K562 (cell line): ENCODE measurements at places on chromosomes 16 and 17.

DNA sequence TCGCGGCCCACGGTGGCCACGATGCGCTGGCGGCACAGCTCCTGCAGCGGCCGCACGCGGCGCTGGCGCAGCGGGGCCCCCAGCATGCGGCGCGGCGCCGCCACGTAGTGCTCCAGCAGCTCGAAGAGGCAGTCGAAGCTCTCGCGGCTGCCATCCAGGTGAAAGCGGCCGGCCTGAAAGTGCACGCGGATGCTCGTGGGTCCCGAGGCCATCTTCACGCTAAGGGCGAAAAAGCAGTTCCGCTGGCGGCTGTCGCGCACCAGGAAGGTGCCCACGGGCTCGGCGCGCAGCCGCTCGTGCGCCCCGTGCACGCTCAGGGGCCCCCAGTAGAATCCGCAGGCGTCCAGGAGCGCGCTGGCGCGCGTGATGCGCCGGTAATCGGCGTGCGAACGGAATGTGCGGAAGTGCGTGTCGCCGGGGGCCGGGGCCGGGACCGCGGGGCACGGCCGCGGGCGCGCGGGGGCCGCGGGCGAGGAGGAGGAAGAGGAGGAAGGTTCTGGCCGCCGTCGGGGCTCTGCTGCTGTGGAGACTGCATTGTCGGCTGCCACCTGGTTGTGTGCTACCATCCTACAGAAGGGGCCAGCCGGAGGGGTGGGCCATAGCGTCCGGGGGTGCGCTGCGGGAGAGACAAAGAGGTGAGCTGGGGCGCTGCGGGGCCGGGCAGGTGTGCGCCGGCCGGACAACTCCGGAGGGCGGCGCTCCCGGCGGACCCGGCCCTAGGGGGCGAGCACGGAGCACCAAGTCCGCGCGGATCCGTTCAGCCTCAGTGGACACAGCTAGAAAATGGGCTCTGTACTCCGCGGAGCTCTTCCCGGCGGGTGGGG is 879 bp downstream of the SOCS1 start:
- peak; percentile 75 for DNase-seq

- no peak for DNase-seq
Measured at GRCh38 chr17:66337268-66337667, 34.9 kb downstream of the PRKCA start.

- DNase-seq: no peak
Measured at GRCh38 chr16:75377729-75378386, 55.4 kb downstream of the CFDP1 start.

DNA sequence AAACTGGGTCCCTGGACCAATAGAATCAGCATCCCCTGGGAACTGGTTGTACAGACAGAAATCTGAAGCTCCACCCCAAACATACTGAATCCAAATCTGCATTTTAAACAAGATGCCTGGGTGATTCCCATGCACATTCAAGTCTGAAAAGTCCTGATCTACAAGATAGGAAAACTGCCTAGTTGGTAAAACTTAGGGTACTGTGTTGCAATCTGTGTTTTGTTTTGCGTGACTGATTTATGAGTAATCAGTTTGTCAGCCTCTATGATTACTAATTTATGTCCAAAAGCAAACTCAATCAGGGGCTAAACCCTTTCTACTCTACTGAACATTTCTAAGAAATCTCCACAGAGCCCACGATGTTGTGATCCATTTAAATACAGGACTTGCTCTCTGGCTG is 103.8 kb downstream of the YPEL2 start:
- DNase-seq: no peak

DNA sequence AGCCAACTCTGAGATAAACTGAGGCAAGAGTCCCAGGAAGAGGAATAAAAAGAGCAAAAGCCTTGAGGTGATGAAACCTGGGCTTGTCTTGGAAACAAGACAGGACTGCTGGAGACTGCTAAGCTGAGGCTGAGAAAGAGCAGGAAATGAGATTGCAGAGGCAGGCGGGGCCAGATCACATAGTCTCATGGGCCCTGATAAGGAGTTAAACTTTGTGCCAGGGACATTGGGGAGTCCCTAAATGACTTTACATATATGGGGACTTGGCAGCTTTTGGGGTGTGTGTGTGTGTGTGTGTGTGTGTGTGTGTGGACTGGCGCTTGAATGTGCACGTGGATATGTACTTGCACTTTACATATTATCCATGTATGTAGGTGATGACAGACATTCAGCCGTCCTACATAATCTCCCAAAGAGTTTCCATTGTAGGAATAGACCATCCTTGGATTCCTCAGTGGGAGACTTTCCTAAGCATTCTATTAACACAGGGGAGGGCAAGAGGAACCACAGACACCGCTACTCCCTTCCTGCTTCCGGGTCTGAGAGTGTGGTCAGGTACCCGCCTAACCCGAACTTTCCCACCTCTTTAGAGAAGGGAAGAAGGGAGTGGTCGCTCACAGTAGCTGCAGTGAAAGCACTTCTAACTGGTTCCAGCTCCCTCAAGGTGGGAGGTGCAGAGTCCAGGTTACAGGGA is 123.1 kb downstream of the LYRM1 start:
- DNase-seq: no peak

DNA sequence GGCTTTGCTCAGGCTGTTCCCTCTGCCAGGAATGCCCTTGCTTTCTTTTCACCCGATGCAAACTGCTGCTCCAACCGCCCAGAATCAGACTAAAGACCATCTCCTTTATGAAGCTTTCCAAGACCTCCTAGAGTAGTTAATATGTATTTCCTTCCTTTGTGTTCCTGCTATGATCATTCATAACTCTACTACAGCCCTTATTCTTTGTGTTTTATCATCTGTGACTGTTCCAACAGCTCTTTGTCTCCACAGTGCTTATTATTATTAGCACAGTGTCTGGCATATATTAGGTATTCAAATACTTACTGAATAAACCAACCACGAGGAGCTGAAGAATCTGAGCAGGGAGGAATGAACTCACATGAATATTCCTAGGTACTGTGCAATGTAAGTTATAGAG is 7.6 kb downstream of the PSME3IP1 start:
- no peak for DNase-seq

GRCh38 chr17:41524261-41524660 is 3.8 kb downstream of the KRT19 start:
- no peak for DNase-seq

DNA sequence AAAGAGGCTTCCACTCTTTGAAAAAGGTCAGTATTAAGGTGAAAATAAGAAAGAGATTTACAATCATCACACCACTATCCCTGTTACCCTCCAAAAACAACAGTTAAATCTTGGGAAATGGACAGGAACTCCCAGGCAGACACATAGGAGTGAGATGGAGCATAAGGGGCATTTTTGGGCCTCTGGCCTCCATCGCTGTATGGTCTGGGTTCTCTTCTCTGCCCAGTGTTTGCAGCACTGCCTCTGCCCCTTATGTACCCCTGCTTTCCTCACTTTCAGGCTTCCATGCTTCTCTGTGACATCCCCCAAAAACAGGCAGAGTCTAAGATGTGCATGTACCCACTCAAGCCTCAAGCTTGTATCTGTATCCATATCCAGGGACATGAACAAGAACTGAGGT is 630 bp upstream of the HOXB2 start:
- peak; percentile 45 for DNase-seq

DNA sequence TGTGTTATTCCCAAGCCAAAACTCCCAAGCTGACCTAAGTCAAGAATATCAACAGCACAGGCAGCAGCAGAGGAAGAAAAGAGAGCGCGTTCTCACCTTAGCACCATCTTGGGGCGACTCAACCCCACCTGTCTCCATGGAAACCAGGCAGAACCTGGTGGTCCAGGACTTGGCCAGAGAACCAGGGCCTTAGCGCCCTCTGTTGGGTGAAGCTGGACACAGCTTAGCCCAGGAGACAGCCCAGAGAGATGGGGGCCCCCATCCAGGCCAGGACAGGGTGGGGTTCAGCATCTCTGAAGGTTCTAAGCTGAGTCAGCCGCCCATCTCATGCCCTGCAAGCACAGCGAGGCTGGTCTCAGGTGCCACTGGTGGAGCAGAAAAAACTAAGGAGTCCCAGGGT is 60.1 kb upstream of the TMEM132E start:
- DNase-seq: peak; percentile 57

GRCh38 chr16:22624800-22625533 is 114.3 kb downstream of the NPIPB5 start:
- no peak for DNase-seq

GRCh38 chr16:81692021-81692420 is 87.1 kb upstream of the PLCG2 start:
- no peak for DNase-seq

- DNase-seq: peak; percentile 78
Measured at GRCh38 chr17:59004338-59005111, 102.2 kb downstream of the TRIM37 start.

- DNase-seq: no peak
Measured at GRCh38 chr16:26169473-26169872, 477.7 kb downstream of the HS3ST4 start.

DNA sequence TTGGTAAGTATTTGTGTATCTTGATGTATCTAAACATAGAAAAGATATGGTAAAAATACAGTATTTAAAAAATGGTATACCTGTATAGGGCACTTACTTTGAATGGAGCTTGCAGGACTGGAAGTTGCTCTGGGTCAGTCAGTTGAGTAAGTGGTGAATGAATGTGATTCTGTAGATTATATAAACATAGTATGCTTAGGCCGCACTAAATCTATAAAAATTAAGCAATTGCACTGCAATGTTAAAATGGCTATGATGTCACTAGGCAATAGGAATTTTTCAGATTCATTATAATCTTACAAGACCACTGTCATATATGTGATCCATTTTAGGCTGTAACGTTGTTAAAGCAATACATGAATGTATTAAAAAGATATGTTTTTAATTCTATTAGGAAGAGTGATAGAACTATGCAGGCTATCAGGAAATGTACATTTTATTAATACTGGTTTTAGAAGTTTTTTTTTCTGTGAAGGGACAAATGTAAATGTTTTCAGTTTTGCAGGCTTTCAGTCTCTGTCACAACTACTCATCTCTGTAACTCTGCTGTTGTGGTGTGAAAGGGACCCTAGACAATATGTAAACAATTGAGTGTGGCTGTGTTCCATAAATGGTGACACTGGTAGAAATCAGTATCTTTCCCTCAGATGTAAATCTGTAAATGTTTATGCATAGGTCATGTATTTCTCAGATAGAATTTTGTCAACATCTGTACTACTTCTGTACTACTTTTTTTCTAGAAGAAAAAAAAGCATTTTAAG is 10.5 kb downstream of the CBFB start:
- DNase-seq: no peak

DNA sequence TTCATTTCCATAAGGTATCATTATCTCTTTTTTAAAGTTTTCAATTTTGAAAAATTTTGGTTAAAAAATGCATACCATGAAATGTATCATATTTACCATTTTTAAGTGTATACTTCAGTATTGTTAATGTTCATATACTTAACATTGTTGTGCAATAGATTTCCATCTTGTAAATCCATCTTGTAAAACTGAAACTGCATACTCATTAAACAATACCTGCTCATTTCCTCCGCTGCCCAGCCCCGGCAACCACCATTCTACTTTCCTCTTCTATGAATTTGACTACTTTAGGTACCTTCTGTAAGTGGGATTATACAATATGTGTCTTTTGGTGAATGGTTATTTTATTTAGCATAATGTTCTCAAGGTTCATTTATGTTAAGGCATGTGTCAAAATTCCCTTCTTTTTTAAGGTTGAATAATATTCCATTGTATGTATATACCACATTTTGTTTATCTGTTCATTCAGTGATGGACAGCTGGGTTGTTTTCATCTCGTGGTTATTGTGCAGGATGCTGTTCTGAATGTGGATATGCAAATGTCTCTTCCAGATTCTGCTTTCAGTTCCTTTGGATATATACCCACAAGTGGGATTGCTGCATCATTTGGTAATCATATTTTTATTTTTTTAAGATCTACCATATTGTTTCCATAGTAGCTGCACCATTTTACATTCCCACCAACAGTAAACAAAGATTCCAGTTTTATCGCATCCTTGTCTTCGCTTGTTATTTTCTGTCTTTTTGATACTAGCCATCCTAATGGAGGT is 6.7 kb downstream of the CCL2 start:
- DNase-seq: no peak

GRCh38 chr16:61792194-61792909 is 243.9 kb downstream of the CDH8 start:
- DNase-seq: no peak

DNA sequence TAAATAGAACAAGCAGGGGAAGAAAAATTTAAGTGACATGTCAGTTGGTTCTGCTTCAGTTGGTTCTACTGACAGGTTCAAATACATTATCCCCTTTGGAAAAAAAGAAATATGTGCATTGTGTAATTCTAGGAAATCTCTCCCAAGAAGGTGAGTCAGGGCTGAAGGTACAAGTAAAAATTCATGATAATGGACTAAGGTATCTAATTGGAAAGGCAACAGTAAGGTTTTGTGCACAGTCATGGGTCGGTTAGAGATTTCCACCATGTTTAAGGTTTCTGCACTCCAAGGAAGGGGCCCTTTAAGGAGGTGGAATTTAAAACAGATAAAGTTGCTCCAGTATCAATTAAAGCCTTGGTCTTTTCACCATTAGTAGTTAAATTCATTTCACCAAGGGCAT is 17.9 kb upstream of the B4GALNT2 start:
- DNase-seq: no peak

- DNase-seq: no peak
Measured at GRCh38 chr17:78268951-78269905, 37.8 kb downstream of the TMEM235 start.

GRCh38 chr17:2397247-2398171 is 3.4 kb downstream of the MNT start:
- DNase-seq: no peak

DNA sequence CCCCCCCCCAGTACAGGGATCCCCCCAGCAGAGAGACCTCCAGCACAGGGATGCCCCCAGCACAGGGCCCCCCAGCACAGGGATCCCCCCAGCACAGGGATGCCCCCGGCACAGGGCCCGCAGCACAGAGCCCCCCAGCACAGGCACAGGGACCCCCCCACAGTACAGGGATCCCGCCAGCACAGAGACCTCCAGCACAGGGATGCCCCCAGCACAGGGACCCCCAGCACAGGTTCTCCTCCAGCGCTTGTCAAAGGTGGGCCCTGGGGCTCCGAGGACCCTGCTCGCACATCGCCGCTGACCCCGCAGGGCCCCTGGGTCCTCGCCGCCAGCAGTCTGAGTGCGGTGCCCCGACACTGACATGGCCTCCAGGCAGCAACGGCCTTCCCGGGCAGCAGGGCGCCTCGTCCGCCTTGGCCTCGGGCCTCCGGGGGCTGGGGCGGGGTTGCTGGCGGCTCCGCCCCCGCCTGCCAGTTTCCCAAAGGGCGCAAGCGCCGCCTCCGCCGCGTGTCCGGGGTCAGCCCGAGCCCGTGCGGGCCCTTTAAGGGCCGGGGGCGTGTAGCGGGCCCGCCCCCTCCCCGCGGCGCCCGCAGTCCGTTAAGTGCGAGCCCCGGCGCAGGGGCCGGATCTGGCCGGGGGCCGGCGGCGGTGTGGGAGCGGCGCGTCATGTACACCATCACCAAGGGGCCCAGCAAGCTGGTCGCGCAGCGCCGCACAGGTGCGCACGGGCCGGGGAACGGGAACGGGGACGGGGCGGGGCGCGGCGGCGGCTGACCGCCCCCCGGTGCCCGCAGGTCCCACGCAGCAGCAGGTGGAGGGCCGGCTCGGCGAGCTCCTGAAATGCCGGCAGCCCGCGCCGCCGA is at the start of gene MCRIP2:
Gene MCRIP2 (plus strand): TSS at position 503 of the 863 bp plus-strand sequence. CDS start 164 bp downstream, at position 667.
- DNase-seq: peak; percentile 94

- no peak for DNase-seq
Measured at GRCh38 chr16:6576606-6577005, 756.0 kb upstream of the RBFOX1 start.
